ENCODE measurements at places on chromosomes 3 and 15.
A peak's percentile ranks its signal among the peaks of the same experiment; 100 is the strongest.

GRCh38 chr15:37134699-37135131, 34.4 kb upstream of the MEIS2 start:
- no peaks in the 10 kb centered on the region for H3K27me3 ChIP-seq
- H3K36me3 ChIP-seq, result no peaks in the 10 kb centered on the region
- no peak overlapping the region for H3K4me3 ChIP-seq
- DNase-seq, result no peak

GRCh38 chr3:146134348-146135117, 26.5 kb downstream of the PLOD2 start:
- no peaks in the 10 kb centered on the region for H3K4me1 ChIP-seq
- H3K4me3 ChIP-seq, result no peak overlapping the region
- DNase-seq, result no peak
- H3K27ac ChIP-seq, result no peak overlapping the region
- no peaks in the 10 kb centered on the region for H3K36me3 ChIP-seq
- H3K27me3 ChIP-seq, result no peaks in the 10 kb centered on the region

DNA sequence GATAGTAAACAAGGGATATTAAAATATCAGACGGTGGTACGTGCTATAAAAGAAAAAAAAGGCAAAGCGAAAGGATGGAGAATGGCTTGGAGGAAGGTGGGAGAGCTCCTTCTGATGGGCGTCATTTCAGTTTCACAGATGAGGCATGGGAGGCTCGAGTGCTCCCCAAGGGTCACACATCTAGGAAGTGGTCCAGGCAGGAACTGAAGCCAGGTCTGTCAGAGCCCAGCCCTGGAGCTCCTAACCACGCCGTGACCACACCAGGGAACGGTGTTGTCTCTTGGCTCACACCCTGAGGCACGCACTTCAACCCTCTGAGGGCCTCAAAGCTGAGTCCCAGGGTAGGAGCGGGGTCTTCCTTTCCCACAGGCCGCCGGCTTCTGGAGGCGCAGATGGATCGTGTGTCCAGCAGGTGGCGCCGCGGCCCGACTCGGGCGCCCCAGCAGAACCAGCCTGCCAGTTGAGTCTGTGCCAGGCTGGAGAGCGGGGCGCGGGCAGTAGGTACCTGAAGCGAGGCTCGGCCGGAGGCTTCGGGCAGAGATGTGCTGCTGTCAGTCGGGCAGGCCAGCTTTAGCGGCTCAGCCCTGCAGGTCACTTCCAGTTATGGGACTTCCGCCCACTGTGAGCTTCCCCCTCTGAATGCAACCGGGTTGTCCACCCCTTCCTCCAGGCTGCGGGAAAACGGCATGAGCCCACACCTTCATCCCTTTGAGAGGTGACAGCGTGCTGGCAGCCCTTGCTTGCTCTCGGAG, 68.1 kb downstream of the SLC6A1 start:
- H3K36me3 ChIP-seq, result no peaks in the 10 kb centered on the region
- peak; percentile 38 for DNase-seq
- no peak overlapping the region for H3K27ac ChIP-seq
- H3K4me1 ChIP-seq, result no peaks in the 10 kb centered on the region

DNA sequence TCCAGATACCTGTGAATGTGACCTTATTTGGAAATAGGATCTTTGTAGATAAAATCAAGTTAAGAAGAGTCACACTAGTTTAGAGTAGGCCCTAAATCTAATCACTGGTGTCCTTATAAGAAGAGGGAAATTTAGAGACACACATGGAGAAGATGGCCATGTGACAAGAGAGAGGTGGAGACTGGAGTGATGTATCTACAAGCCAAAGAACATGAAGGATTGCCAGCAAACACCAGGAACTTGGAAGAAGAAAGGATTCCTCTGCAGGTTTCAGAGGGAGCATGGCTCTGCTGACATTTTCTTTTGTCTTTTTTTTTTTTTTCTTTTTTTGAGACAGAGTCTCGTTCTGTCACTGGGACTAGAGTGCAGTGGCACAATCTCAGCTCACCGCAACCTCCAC, 20.8 kb downstream of the ARHGEF3 start:
- no peaks in the 10 kb centered on the region for H3K36me3 ChIP-seq
- no peak overlapping the region for H3K4me3 ChIP-seq
- no peaks in the 10 kb centered on the region for H3K27me3 ChIP-seq
- DNase-seq, result no peak

- no peaks in the 10 kb centered on the region for H3K27me3 ChIP-seq
- no peak overlapping the region for H3K4me3 ChIP-seq
- no peak overlapping the region for H3K27ac ChIP-seq
- peaks cover 90% of the 10 kb centered on the region for H3K36me3 ChIP-seq
- H3K4me1 ChIP-seq, result no peaks in the 10 kb centered on the region
Observed at GRCh38 chr3:185656321-185656840, 70.3 kb downstream of the SENP2 start.

GRCh38 chr3:18190646-18191045, 234.5 kb downstream of the SATB1 start:
- no peak overlapping the region for H3K27ac ChIP-seq
- H3K36me3 ChIP-seq, result no peaks in the 10 kb centered on the region
- no peaks in the 10 kb centered on the region for H3K4me1 ChIP-seq
- H3K4me3 ChIP-seq, result no peak overlapping the region
- H3K27me3 ChIP-seq, result no peaks in the 10 kb centered on the region
- no peak for DNase-seq

DNA sequence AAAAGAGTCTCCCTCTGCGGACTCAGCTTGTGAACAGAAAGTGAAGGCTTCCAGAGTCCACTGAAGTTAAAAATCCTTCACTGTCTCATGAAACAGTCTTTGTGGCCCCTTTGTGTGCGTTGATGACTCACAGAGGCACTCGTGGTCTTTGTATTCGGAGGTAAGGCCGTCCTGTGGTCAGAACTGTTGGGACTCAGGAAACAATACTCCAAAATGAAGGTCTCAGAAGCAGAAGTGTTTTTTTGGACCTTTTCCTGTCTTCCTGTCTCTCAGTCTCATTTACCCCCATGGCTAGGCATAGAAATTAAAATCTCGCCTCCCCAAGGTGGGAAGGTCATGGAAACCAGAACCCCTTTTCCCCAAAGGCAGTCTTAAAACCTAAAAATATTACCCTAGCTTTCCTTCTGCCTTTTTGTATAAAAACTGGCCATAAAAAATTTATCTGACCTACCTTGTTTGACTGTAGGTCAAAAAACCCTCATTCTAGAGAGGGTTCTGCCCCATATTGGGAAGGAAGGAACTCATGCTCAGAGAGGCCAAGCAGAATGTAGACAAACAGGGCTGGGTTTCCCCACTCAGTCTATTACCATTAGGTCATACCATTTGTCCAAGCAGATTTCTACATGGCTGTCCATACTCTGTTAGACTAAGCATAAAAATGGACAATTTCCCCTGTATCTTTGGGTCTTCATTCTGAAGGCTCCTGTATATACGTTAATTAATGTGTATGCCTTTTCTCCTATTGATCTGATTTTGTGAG, 19.1 kb upstream of the EPB42 start:
- no peak for DNase-seq
- no peaks in the 10 kb centered on the region for H3K36me3 ChIP-seq
- H3K27ac ChIP-seq, result no peak overlapping the region
- no peaks in the 10 kb centered on the region for H3K27me3 ChIP-seq

DNA sequence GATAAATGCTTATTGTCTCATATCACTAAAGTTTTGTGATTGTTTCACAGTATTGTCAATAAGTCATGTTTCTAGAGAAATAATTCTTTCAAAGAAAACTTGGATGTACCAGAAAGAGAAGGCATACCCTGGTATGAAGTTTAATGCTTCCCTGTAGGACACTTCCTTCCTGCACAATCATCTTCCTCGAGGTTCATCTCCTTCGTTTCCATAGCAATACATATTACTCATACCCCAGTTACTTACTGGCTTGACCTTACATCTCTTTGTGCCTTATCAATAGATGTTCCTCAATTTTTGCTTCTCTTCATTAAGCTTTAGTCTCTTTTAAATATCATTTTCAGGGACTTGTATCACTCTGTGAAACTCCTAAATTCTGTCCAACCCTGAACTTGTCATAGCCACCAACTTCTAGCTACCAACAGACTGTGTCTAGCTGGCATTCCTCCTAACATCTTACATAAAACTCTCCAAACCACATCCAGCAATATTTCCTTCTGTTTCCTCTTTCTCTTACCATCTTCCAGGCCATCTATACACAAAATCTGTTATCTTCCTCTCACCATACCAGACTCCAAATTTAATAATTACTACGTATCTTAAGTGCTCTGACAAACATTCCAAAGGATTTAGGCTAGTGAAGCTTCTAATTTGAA, 134.3 kb downstream of the GADL1 start:
- H3K27ac ChIP-seq, result no peak overlapping the region
- no peak for DNase-seq

GRCh38 chr15:80776420-80777045, 2.6 kb upstream of the CEMIP start:
- H3K27me3 ChIP-seq, result peaks cover 17% of the 10 kb centered on the region
- peaks cover 13% of the 10 kb centered on the region for H3K4me1 ChIP-seq
- H3K4me3 ChIP-seq, result no peak overlapping the region

GRCh38 chr15:49042165-49042564, 4.1 kb downstream of the SECISBP2L start:
- H3K4me3 ChIP-seq, result no peak overlapping the region
- no peak for DNase-seq
- no peak overlapping the region for H3K27ac ChIP-seq
